ENCODE measurements at places on chromosomes 1 and 21. TPM values are rescaled to one million over a fixed set of nuclear protein-coding genes. Genes with fewer than 3 reads are reported as not detected.

The NHLH1 gene
- not detected for total RNA-seq

The PCAT6 gene
- 1.1 TPM for total RNA-seq

The DNAI4 gene
- 1.4 TPM for total RNA-seq

The FHAD1 gene
- total RNA-seq = 0.72 TPM

The FCMR gene
- total RNA-seq = 157 TPM

The MSH4 gene
- total RNA-seq = 0.45 TPM

The FCRL5 gene
- total RNA-seq = 0.23 TPM

The ATP6V1G3 gene
- not detected for total RNA-seq

The RHD gene
- not detected for total RNA-seq

The RHCE gene
- total RNA-seq = not detected

The DPH2 gene
- total RNA-seq = 18.8 TPM

The NES gene
- not detected for total RNA-seq

The LCE6A gene
- total RNA-seq = not detected

The GRHL3 gene
- total RNA-seq = not detected

The SPRR2G gene
- not detected for total RNA-seq

The KRTAP10-5 gene
- not detected for total RNA-seq

The RBM34 gene
- total RNA-seq = 163 TPM

The TFF3 gene
- not detected for total RNA-seq

The RGS18 gene
- 21.9 TPM for total RNA-seq

The INTS11 gene
- total RNA-seq = 181 TPM

The MYBPH gene
- total RNA-seq = not detected

The MTARC2 gene
- 0.33 TPM for total RNA-seq

The FMN2 gene
- total RNA-seq = not detected

The PTGFR gene
- total RNA-seq = not detected

The GOLT1A gene
- not detected for total RNA-seq

The FCRLA gene
- total RNA-seq = 0.80 TPM

The DNAJC28 gene
- total RNA-seq = 0.63 TPM

The PTCH2 gene
- total RNA-seq = 1.8 TPM

The TMEM51 gene
- not detected for total RNA-seq

The COA7 gene
- total RNA-seq = 3.9 TPM

The DDI2 gene
- 27.3 TPM for total RNA-seq

Data from natural killer cell (primary cell).